Stimulated activated CD4-positive, alpha-beta T cell treated with anti-CD3 and anti-CD28 coated beads, Interleukin-1b, Interleukin-23, amount 100 ng/mL, for 1 hour (primary cell): ENCODE measurements at places on chromosomes 12 and 14.

DNA sequence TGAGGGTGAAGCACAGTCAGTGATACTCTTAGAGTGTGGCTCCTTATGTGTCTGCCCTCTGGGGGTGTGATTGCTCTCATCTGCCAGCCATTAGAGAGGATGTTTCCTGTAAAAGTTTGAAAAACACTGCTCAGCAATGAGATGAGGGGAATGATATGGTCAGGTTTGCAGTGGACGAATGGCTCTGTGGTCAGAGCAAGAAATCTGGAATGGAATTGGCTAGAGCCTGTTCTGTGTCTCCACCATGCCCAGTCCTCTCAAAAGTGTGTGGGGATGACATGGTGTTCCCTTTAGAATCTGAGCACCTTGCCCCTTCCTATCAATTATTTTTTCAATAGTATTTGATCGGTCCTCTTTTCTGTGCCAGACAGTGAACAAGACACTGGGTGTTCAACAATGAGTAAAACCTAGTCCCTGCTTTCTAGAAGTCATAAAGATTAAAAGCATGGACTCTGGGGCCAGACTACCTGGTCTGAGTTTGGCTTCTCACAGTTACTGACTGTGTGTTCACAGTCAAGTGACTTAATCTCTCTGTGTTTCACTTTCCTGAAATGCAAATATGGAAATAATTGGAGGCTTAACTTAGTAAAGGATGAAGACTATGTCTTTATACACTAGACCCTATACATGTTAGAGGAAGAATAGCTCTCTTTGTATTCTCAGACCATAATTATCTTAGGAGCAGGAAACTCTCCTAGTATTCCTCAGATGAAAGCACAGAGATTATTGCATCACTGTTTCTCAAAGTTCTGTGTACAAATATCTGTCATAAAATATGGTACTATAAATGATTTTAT lies 1.6 kb downstream of the ACSS3 start:
- DNase-seq, result no peak

GRCh38 chr12:68007466-68007865 lies 18.2 kb downstream of the IFNG-AS1 start:
- DNase-seq, result no peak

GRCh38 chr12:40156021-40156764 lies 50.3 kb upstream of the SLC2A13 start:
- no peak for DNase-seq

- DNase-seq, result no peak
These were observed 13.0 kb downstream of the WASHC4 start for GRCh38 chr12:105120551-105120950.

DNA sequence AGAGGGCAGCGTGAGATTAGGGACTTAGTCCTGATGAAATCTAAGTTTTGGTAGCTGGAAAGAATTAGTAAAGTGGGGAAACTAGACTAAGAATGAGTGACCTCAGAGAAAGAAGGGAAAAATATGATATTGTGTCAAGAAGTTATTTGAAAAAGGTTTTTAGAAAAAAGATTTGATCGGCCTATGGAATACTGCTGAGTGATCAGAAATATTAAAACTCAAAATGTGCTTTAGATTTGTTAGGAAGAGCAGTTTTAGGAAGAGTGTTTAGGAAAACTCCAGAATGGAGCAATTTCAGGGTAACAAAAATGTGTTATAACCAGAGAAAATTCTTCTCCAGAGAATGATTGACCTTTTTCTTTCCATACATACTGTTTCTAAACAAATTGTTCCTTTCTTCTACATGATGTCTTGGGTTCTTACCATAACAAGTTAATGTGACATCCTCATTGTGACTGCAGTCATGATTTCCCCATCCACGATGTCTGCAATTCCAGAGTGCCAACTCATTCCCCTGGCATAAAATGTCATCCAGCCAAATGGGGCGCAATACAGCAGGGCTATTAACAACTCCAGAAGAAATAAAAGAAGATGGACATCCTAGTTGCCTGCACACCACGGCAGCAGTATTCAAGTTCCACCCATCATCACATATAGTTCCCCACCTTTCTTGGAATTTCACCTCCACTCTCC lies 11.8 kb downstream of the CD163L1 start:
- no peak for DNase-seq

GRCh38 chr12:26130728-26131127 lies 5.9 kb upstream of the BHLHE41 start:
- no peak for DNase-seq

- DNase-seq, result peak; percentile 96
These were observed 18.6 kb downstream of the CHD8 start for GRCh38 chr14:21437063-21437901.

GRCh38 chr14:100965296-100965695 lies 61.8 kb upstream of the RTL1 start:
- DNase-seq, result no peak

DNA sequence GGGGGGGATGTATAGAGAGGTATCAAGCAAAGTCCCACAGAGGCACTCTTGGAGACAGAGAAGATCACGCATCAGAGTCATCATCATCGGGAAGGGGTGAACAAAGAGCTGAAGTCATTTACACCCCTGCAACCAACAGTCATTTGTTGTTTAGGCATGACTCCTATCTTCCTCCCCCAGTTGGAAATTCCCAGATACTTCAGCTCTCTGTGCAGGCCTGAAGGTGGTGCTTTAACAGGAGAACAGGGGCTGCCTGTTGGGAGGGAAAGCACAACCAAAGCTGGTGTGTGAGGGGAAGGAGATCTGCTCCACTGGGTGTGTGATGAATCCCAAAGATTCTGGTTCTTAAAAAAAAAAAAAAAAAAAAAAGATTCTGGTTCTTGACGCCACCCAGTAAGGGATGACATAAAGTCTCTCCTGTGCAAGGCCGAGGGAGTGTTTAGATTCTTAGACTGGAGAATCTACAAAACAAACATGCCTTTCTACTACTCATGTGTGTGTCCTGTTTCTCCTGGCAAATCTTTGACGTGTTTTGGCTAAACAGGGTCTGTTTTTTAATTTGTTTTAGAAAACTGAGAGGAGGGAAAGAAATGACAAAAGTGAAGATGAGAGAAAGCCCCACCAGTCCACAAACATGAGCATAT lies 121.0 kb upstream of the ARHGAP5 start:
- DNase-seq, result no peak

- DNase-seq, result no peak
These were observed 9.7 kb downstream of the CLEC6A start for GRCh38 chr12:8465301-8465996.

DNA sequence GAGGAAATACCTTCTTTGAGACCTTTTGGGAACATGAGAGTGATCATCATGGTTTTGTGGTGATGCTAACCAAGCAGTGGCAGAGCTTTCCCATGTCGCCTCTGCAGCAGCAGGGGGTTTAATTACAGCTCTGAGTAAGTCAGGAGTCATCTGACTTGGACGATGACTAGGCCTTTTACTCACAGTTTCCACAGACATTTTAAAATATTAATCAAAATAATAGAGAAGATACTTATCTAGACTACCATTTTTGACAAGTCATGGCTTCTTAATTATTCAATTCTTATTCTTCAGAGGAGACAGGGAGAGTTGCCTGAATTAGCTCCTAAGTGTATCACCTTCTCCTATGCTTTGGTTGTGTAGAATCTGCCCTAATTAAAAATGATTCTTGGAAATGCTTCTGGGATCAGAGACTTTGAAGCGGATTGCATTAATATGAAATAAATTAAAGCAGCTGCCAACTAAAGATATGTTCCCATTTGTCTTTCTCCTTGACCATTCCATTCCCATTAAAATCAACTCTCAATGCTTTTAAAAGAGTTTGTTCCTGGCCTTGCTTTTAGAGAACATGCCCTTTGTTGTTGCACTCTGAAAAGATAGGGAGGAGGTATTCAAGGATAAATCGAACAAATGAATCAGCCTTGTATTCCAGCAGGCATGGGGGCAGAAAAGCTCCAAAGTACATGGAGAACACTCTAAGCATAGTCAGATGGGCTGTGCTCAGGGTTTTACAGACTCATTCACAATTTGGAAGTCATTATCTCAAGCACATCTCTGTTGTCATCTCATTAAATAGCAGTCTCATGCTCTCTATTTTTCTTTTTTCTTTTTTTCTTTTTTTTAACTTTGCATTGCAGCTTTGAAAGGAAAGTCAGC lies 7.7 kb upstream of the IFNG-AS1 start:
- no peak for DNase-seq

DNA sequence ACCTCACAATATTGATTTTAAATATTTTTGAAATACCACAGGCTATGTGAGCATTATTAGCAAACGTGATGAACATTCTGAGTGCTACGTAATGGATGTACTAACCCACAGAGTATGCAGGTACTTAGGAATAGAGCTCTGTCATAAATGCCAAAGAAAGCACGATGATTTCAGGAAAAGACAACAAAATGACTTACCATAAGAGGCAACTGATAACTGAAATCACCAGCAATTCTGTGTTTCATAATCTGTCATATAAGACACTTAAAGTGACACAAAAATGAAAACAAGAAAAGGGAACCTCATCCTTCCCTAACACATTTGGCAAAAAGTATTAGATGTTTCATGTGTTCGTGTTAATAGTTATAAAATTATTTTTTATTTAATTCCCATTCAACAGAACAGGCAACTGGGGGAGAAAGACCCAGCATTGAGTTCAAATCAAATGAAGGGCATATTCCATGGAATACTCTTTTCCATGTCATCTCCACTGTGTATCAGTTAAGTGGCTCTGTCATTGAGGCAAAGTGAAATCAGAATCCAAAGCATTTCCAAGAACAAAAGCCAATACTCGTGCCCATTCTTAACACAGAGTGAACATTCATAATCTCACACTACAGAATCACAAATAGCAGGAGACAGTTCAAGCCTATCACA lies 30.4 kb downstream of the ARMH4 start:
- DNase-seq, result no peak

DNA sequence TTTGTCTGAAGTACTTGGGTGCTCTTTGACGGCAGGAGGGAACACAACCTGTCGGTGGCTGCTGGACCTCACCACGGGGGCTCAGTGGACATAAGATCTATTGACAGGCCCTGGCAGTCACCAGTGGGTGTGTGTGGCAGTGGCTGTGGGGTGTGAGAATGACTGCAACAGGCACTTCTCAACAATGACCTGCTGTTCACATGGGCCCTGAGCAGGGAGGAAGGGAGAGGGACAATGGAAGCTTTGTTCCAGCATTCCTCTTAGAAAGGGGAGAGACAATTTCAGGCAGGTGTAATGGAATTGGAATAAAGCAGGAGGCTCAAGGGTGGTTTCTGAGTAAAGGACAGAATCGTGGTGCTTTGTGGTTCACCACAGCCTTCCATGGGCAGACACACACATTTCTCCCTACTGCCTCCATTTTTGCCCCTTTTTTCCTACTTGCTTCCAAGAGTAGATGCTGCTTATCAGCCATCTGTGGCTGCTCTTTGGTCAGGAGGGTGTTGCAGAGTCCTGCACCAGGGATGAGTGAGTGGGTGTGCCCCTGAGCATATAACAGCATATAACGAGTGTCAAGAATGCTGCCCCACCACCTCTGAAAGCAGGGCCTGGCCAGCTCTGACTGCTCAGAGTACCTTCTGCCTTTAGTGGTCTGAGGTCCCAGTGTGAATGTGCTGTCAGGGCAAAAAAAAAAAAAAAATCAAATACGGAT lies 267.7 kb downstream of the RASSF9 start:
- DNase-seq, result no peak

- DNase-seq, result no peak
These were observed 233.3 kb upstream of the SSTR1 start for GRCh38 chr14:37974421-37974820.
